ENCODE measurements at places on chromosomes 2 and 18.

DNA sequence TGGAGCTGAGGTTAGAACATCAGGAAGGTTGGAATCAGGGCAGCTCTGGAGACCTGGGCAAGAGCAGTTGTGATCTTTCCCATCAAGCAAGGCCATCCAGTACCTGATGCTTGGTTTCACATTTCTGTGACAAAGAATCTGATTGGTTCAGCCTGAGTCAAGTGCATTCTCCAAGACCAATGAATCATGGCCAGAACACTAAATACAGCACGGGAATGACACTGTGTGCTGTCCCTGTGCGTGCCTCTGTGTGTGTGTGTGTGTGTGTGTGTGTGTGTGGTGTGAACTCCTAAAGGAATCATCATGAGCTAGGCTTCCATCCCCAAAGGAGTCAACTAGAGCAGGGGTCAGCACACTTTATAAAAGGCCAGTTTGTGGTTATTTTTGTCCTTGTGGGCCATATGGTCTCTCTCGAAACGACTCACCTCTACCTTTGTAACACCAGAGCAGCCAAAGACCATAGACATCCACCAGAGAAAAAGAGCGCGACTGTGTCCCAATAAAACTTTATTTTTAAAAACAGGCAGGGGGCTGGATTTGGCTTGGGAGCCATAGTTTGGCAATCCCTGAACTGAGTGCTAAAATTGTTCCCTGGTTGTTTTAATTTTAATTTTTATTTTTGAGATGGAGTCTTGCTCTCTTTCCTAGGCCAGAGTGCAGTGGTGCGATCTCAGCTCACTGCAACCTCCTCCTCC is 99.7 kb downstream of the INHBB start:
- no peak for DNase-seq

- no peak for DNase-seq
These were observed 48.2 kb downstream of the COL4A4 start for GRCh38 chr2:227115761-227116160.

DNA sequence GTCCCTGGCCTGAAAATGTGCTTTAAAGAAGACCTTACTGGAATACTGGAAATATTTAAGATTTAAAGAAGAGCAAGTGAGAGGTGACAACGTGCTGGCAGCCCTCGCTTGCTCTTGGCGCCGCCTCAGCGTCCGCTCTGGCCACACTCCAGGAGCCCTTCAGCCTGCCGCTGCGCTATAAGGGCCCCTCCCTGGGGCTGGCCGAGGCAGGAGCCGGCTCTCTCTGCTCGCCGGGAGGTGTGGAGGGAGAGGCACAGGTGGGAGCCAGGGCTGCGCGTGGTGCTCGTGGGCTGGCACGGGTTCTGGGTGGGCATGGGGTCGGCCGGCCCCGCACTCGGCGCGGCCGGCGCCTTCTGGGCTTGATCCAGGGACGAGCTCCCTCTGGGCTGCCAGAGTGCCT is 2.9 kb upstream of the COQ10B start:
- DNase-seq = no peak

DNA sequence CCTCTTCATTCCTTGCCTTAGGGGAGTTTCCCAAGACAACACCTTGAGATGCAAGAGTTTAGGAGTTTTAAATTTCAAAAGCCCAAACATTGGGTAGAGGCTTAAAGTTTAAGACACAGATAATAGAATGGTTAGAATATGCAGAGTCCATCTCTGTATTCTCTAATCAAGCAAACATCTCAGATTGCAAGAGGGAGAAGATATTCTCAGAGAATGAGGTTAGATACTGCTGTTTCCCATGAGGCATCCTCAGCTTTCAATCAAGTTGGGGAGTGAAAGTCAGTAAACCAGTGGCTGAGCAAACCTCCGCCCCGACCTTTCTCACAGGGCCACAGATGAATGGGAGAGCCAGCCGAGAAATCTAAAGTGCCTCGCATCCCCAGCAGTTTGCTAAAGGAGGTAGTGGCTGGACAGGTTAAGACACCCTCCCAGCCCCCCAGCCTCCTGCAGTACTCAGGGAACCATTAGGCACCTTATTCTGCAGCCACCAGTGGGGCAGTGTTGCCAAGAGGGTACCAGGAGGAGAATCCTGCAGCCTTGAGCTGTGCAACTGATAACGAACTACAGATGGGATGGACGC is 30.0 kb downstream of the FBXO36 start:
- no peak for DNase-seq

DNA sequence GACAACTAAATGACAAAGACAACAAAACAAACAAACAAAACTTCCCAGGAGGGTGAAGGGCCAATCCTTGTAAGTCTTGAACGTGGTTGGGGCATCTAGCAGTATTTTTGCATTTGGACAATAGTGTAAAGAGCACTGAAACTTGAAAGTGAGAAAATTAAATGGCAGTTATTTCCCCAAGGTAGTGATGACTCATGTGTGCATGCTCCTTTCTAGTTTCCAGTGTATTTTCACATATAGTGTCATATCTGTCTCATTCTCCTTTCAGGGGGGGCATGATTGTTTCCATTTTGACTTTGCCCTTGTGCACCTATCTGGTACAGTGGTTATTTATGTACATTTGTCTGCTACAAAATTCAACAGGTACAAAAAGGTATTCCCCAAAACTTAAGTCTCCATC is 39.5 kb downstream of the CERS6 start:
- DNase-seq = peak; percentile 82

DNA sequence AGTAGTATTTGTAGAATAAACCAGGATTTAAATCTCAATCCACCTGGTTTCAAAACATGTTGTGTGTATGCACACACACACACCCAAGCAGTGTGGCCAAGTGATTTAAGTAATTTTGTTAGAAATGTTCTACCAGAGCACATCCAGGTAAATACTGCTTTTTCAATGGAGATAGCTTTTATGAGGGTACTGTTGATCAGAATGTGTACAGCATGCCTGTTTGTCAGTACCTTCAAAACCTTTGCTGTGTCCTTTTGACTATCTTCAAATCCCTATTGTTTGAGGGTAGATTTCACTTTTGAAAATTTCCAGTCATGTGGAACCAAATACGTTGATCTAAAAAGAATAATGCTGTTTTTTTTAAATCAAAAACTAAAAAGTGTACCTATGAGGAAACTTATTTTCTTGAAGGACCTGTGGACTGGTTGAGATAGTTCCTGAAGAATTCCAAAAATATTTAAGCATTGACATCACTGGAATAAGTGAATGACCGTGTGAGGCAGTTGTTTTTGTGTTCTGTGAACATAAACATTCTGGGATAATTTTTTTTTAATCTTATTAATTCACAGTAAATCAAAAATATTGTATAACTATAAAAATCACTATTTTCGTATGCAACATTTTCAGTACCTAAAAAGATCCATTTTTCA is 70.9 kb downstream of the PTRHD1 start:
- no peak for DNase-seq

GRCh38 chr2:238894950-238895298 is 47.0 kb downstream of the TWIST2 start:
- DNase-seq = no peak

GRCh38 chr18:3852321-3852720 is 402.3 kb downstream of the TGIF1 start:
- DNase-seq = no peak

- peak; percentile 45 for DNase-seq
These were observed 18.3 kb upstream of the SLC35F6 start for GRCh38 chr2:26745609-26746327.

DNA sequence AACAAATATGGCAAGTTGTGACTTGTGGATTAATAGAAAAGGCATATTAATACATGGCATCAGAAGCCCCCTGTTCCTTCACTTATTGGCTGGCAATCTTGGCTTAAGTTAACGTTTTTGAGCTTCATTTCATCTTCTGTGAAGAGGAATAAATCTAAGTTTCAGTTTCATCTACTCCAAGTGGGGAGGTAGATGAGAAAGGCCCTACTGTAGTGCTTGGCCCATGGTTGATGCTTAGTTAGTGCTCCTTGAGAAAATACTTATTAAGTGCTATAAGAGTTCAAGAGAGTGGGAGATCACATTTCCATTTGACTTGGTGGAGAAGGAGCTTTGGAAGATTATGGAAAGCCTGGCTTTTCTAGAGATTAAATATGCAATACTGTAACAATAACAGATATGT is 244.3 kb downstream of the BABAM2 start:
- no peak for DNase-seq

DNA sequence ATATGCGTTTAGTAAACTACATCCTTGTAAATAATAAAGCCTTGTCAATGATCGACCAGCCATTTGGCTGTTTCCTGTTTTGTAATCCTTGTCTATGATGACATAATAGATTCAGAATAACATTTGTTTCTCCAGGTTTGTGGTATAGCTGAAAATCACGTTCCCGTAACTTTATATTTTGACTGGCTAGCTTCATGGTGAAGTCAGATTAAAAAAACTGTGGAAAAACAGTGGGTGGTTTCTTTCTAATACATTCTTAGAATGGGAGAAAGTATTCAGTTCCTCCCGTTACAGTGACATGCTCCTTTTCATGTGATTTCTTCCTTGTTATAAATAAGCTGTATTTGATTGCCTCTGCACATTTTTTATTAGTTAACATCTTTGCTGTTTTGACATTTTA is 366.9 kb downstream of the NYAP2 start:
- no peak for DNase-seq

GRCh38 chr2:233928594-233929351 is 11.6 kb downstream of the TRPM8 start:
- no peak for DNase-seq

GRCh38 chr18:45245091-45245511 is 370.2 kb upstream of the SLC14A2 start:
- no peak for DNase-seq

DNA sequence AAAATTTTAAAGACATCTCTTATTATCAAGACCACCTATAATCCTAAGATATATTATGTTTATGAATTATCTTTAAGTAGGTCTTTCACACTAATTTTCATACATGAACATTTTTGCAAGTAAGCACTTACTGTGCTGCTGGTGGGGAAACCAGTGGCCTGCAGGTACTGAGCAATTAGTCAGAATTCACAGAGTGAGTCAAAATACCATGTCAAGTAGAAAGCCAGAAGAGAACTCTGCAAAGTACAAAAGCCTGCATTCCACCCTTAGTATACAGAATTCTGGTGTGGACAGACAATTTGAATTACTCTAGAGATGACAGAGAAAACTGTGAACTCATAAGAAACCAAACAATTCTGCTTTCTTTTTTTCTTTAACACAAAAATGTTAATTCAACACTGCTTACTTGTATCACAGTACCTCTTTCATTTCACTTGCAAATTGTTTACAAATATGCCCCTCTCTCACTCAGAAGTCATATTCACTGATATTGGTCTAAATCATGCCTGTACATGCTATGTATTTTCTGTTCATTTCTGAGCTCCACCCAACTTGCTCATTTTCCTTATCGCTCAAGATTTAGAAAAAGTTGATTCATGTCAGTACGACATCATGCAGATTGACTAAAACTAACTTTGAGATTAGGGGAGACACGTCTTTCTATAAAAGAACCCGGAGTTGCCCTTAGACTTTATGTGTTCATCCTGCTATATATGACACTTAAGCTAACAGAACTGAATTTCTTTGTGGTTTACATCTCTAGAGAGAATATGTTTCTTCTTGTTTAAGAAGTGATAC is 182.9 kb downstream of the IKZF2 start:
- DNase-seq = no peak

DNA sequence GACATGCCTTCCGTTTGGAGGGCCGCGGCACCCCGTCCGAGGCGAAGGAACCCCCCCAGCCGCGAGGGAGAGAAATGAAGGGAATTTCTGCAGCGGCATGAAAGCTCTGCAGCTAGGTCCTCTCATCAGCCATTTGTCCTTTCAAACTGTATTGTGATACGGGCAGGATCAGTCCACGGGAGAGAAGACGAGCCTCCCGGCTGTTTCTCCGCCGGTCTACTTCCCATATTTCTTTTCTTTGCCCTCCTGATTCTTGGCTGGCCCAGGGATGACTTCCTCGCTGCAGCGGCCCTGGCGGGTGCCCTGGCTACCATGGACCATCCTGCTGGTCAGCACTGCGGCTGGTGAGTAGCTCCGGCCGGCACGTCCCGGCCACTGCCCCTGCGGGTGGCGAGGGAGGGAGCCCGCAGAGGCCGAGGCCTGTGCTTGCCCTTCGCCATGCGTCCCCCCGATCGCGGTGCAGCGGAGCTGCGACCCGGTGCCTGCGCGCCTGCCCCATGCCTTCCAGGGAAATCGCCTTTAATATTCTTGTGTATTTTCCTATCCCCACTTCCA is 1.2 kb downstream of the BMPR2 start:
- DNase-seq = no peak

DNA sequence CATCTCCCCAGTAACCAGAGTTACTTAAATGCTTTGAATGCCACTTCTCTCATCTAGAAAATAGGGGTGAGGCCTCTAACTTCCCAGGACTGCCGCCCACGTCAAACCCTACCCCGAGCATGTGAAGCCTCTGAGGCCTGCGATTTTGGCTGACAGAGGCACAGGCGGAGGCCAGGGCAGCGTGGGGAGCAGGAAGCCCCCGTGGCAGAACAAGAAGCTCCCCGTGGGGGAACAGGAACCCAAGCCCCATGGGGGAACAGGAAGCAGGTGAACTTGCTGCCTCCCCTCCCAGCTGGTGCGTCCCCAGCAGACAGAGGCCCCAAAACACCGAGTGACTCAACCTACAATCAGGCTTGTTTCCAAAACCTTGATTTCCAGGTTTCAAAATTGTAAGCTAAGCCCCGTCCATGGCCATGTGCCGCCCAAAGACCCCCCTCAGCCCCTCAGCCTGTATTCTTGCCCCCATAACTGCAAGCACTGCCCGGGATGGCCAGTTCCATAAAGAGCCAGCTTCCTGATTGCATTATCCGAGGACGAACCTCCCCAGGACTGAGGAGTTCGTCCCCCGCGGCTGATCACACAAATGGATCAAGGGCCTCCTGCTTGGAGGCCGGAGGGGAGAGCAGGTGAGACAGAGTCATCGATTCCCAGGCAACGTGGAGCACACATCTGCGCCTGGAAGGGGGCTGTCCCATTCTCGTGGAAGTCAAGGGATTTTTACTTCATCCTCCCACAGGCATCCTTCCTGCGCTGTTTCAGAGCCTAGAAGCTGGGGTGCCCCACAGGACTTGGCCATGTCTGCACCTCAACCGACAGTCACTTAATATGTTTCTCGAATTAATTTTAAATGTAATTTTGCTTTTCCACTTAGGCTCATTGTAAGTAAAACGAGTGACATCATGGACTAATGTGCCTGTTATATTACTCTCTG is 36.3 kb upstream of the CTDP1 start:
- DNase-seq = no peak

DNA sequence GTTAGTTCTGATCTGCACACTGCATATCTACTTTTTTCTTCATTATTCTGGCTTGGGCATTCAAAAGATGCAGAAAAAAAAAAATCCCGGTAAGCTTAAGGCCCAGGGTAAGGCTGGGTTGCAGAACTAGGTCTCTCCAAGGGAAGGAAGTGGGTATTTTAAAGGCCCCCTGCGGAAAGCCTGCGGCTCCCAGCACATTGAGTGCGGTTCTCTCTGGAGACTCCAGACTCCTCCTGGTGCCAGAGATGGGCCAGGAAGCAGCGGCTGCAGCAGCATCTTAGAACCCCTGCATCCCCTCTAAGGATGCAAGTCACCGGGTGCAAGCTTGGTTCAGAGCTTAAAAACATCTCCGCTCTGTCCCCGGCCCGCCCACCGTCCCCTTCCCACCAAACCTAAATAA is 49.5 kb downstream of the TGIF1 start:
- no peak for DNase-seq

- DNase-seq = no peak
These were observed at the start of gene GRB14 for GRCh38 chr2:164620873-164621763. Gene GRB14 (minus strand): TSS chr2:164621482. CDS start chr2:164621309, 173 bp downstream.

GRCh38 chr2:120134263-120134662 is 88.9 kb downstream of the TMEM185B start:
- no peak for DNase-seq

GRCh38 chr18:49876536-49876935 is 63.2 kb upstream of the ACAA2 start:
- DNase-seq = no peak
